Activated CD4-positive, alpha-beta T cell treated with anti-CD3 and anti-CD28 coated beads, Interleukin-2, amount 10 ng/mL, durations not matched to agents 24 days and 14 days (primary cell): ENCODE measurements at places on chromosomes 16 and 17.

GRCh38 chr16:9996221-9996620, 186.0 kb downstream of the GRIN2A start:
- no peak for DNase-seq

DNA sequence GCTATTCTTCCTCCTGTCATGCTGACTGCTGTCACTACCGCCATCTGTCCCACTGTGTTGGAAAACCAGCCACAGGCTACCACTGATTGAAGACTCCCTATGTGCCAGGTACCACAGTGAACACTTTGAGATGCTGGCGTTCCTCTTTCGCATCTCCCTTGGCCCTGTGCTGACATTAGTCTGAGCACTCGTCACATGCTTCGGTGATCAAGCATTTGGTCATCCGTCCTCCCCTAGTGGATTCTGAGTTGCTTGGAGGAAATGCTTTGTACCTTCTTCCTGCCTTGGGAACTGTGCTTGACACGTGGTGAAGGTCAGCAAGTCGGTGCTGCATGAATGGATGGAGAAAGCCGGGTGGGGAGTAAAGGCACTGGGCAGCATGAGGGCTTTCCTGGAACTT, 260.1 kb downstream of the SNX29 start:
- DNase-seq: no peak

DNA sequence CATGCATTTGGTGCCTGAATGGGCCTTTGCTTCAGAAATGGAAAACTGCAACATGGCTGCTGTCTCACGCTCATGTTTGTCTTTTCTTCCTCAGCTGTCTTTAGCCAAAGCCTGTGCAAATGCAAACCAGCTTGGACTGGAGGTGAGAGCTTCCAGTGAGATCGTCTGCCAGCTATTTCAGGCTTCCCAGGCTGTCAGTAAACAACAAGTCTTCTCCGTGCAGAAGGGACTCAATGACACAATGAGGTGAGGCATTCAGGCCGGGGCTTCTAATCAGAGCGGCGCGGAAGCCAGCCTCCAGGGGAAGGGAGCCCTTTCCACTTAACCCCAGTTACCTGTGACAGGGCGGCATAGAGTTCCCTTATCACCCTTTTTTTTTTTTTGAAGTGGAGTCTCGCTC, 14.3 kb downstream of the CCNF start:
- no peak for DNase-seq

- DNase-seq: no peak
These were observed 141.3 kb upstream of the SDK2 start for GRCh38 chr17:73785496-73785895.

DNA sequence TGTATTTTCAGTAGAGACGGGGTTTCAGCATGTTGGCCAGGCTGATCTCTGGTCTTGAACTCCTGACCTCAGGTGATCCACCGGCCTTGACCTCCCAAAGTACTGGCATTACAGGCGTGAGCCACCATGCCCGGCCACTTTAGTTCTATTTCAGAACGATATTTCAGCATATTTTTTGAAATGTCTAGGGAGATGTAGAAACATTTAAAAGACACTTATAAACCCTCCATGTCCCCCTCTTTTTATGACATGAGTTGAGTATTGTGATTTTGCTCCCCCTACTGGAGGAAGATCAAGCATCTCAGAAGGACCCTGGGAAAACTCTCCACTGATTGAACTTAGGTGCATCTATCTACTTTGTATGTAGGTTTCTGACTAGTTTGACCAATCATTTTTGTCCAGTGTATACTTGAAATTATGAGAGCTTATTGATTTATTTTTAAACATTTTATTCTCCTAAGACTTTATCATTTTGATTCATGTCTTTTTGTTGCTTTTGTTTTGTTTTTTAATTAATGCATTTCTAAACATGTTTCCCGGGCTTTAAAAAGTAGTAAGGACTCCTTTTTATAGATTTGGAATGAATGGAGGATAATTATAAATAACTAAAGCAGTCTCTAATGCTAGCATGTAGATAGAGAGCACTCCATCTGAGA, 105.1 kb downstream of the CHD9 start:
- DNase-seq: peak; percentile 72

GRCh38 chr17:79821331-79822095, 17.7 kb downstream of the CBX4 start:
- no peak for DNase-seq

DNA sequence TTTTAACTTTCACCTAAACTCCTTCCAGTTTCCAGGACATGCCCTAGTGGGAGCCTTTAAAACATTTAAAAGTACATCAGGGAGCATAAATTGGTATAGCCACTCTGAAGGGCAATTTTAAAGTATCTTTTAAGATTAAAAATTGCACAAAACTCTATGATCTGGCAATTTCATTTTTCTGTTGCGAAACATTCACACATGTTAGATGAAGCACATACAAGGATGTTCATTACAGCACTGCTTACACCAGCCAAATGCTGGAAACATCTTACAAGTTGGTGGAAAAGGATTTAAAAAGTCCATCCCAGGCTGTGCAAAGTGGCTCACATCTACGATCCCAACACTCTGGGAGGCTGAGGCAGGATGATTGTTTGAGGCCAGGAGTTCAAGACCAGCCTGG, 26.4 kb upstream of the LONP2 start:
- no peak for DNase-seq
